ENCODE measurements at places on chromosomes 6 and 20. TPM values are rescaled to one million over a fixed set of nuclear protein-coding genes. Genes with fewer than 3 reads are reported as not detected.

GRCh38 chr20:62342910-62343309 is 24.2 kb downstream of the LAMA5 start:
- DNase-seq, result no peak

The GSTA4 gene
- 8.0 TPM for total RNA-seq

The KIF25 gene
- total RNA-seq, result not detected

DNA sequence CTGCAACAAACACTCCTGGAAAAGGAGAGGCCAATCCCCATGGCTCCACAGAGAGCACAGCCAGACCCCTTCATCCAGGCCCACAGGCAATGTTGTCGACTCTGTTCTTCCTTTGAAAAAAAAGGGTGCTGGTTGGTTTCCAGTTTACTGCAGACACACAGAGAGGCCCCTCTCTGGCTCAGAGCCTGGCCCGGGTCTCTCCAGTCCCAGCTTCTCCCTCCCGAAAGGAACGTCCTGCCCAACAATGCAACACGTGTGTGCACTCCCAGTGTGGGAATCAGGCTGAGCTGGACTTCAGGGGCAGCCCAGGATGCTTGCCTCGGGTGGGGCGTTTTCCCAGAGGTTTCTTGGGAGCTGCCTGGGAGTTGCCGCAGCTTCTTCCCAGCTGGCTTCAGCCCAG is 4.5 kb upstream of the NKAIN4 start:
- no peak for DNase-seq

The C20orf144 gene
- not detected for total RNA-seq

GRCh38 chr6:72286911-72287311 is 335.0 kb upstream of the KCNQ5 start:
- DNase-seq, result no peak

The TAAR6 gene
- not detected for total RNA-seq

The CLDN20 gene
- total RNA-seq, result not detected

The GMDS gene
- 6.4 TPM for total RNA-seq

The OVOL2 gene
- total RNA-seq, result not detected

DNA sequence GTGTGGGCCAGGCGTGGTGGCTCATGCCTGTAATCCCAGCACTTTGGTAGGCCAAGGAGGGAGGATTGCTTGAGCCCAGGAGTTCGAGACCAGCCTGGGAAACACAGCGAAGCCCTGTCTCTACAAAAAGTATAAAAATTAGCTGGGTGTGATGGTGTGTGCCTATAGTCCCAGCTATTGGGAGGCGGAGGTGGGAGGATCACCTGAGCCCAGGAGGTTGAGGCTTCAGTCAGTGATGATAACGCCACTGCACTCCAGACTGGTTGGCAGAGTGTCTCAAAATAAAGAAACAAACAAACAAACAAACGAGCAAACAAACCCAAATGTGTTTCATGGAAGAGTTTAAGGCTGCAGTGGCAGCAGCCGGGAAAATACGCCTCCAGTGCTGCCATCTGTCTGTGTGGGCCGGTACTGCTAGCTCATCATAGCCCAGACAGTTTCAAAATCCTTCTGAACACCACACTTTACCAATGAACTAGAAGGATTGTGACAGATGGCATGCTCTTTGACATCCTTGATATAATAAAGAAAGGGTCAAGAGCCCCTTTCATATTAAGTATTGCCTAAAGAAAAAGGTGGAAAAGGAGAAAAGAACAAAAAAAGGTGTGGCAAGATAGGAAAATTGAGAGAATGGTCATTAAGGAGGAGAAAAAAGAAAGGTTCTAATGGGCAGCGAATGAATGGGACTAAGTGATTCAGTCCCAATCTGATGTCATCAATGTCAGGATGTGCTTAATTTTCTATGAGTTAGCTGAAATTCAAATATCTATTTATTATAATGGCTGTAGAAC is 298.6 kb downstream of the SYNE1 start:
- DNase-seq, result peak; percentile 76

- no peak for DNase-seq
Measured at GRCh38 chr6:111978532-111979149, 75.3 kb upstream of the CCN6 start.

DNA sequence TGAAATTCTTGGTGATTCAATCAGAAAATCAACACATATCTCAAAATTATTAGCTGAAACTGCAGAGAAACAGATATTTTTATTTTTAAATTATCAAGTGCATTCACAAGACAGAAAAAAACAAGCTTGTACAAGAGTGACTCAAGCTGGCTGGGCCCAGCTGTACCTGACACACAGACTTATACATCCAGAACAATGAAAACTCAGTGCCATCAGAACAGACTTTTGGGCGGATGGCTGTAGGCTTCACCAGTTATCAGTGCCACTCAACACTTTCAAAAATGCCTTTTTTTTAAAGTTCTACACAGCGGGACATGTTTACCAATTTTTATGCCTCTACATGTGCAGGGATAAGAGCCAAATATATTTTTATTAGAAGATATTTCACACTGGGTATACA is 102.8 kb downstream of the MYB start:
- DNase-seq, result no peak

DNA sequence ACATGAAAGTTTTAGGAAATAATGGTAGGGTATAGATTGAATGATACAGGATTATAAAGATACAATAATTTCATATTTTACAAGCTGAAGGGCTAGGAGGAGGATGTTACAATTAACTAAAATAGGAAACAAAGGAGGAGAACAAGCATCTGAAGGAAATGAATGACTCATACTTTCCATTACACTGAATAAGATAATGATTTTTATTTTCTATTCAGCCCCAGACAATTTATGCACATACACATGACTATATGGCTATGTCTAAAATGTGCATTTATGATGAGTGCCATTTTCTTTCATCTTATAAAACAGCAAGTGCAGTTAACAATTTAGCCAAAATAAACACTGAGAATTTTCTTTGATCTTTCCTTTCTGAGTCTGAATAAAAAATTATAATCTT is 994.6 kb upstream of the ADGRB3 start:
- DNase-seq, result no peak

GRCh38 chr20:51593584-51593983 is 51.1 kb upstream of the NFATC2 start:
- DNase-seq, result no peak

The TP53TG5 gene
- 2.1 TPM for total RNA-seq
